ENCODE measurements at places on chromosomes 2 and 18.

DNA sequence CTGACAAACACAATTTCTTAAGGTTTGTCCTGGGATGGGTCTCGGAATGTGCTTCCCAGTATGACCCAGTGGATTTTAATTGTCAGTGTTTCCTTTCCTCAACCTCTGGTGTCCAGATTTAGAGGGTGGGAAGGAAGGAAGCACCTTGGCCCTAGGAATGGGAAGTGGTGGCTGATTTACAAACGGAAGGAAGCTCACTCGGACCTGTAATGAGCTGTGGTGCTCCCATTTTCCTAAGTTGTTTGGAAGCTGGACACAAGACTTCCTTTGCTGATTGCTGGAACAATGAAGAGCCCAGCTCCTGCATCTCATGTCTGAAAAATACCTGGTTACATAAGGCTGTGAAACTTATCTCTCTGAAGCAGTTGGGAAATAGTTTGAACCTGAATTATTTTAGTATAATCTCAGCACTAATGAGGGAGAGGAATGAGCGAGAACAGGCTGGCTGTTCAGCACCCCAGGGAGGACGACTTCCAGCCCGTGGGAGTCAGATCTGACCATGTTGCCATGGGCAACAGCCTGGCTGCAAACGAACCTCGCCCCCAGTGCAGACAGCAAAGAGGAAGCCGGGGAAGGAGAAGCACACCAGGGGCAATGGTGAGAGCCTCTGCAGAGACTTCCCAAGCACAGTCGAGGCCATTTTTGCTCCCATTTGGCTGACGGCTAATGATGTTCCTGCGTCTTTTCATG is 74.4 kb upstream of the ASB18 start:
- DNase-seq, result no peak

DNA sequence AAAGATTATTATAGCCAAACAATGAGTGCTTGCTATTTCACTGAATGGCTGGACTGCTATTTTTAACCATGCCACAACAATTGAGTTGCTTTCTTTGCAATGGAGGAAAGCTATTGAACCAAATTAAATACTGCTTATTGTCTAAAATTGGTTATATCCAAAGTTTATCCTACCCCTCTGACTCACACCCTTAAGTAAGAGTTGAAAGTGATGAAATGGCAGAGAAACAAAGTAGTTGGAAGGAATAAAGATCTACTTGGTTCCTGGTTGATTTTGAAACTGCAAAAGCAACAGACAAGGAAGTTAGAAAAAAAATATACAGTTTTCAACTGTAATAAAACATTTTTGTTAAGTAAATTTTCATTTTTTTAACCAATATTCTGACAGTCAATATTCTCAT is 47.5 kb downstream of the EML4 start:
- no peak for DNase-seq

DNA sequence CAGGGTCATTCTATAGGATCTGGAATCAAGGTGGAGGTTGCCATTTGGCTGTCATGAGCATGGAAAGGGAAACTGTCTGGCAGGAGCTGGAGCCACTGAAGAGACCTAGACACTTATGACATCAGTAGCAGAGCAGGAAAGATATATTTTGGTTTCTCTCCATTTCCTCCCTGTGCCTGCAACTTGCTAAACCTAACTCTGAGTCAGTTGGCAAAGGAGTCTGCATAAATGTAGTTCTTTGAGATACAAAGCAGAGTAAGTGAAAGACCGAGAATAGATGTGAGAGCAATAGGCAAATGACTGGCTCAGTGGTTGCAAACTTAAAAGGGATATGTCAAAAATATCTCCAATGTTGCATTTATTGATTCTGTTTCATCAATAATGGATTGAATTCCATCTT is 757.7 kb downstream of the KCNJ3 start:
- no peak for DNase-seq

- no peak for DNase-seq
Measured at GRCh38 chr18:22387364-22387763, 30.4 kb downstream of the CTAGE1 start.

DNA sequence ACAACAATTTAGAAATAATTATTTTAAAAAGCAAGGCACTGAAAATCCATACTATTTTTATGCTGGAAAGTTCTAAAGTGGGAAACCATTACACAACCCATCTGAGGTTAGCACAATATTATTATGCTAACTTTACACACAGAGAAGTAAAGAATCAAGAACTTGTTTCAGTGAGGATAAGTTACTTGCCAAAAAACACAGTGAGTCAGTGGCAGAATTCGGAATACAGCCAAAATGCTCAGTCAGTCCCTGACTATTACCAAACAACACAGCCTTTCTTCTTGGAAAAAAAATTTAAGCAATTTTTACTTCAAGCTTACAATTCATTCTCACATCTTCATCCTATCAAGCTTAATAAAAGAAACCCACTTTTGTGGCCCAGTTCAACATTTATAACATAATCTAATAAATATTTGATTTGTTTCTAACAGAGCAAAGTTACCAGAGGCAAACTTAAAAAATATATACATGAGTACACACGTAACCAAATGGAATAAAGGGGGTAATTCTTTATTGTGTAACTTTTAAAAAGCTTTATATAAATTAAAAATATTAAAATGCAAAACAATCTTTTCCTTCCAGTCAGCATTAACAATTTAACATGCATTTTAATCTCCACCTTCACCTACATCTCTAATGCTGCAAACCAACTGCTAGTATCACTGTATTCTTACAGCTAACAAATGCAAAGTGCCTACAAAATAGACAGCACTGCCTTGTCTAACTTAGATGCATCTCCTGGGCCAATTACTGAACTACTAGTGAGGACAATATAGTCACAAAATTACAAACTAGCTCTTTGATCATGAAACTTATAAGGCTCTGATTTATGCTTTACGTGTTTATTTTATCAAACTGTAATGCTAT is 55.2 kb downstream of the CCDC88A start:
- DNase-seq, result no peak

DNA sequence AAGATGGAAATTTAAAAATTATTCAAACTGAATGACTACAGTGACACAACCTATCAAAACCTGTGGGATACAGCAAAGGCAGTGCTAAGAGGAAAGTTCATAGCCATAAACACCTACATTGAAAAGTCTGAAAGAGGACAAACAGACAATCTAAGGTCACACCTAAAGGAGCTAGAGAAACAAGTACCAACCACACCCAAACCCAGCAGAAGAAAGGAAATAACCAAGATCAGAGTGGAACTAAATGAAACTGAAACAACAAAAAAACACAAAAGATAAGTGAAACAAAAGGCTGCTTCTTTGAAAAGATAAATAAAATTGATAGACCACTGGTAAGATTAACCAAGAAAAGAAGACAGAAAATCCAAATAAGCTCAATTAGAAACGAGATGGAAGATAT is 247.2 kb upstream of the ZNF804A start:
- DNase-seq, result no peak

DNA sequence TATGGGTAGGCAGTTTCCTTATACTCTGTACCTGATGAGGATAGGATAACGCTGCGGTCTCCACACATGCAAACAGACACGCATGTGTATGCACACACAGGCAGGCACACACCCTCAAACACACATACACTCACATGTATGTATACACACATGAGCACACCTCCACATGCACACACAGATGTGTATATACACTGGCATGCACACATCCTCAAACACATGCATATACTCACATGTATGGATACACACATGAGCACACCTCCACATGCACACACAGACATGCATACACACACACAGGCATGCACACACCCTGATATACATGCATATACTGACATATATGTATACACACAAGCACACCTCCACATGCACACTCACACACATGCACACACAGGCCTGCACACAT is 267.8 kb upstream of the HDAC4 start:
- no peak for DNase-seq

DNA sequence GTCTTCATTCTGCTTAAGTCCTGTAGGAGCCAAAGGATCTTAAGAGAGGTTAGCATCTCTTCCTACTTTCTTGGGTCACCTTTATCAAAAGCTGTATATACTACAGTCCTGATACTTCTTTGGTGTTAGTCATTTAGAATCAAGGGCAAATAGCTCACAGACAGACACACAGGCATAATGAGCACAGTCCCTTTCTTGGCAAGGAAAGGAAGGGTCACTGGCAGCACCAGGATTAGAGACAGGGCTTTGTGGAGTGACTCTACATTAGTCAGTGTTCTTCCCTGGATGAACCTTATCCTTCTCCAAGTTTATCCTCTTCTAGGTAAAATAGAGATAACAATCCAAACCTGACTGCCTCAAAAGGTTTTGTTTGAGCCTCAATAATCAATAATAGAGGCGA is 40.0 kb upstream of the NCKAP5 start:
- no peak for DNase-seq

DNA sequence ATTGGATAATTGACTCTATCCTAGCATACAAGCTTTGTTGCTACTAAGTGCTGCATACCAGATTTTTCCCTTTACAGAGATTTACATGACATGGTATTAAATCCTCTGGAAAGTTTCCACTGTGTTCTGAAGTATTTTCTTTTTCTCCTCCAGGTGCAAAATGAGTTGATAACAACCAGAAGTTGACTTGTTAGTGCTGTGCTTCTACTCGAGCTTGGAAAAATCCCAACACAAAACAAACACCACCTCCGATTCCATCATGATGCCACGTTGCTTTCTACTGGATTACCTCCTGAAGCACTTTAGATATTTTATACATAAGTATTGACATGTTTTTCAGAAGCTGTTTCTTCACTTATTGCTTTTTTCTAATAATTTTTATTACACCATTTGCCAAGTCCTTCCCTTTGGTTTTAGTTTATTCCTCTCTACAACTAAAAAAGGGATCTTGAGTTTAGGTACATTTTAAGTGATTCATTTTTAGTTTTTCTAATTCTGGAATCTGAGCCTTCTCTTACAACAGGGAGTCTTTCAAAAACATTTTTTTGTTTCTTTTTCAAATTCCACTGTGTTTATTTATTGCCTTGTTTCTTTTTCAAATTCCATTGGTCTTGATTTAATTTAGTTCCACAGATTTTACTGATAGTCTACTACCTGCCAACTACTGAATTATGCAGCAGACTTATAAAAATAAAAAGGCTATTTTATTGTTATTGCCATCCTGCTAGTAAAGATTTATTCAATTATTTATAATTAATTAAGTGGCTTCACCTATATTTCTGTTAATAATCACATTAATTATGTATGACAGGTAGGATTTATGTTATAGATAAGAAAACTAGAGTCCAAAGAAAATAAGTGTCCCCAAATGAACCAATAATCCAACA is 143.4 kb downstream of the PPP1R1C start:
- DNase-seq, result no peak

GRCh38 chr2:239952665-239953417 is 72.3 kb downstream of the NDUFA10 start:
- no peak for DNase-seq

DNA sequence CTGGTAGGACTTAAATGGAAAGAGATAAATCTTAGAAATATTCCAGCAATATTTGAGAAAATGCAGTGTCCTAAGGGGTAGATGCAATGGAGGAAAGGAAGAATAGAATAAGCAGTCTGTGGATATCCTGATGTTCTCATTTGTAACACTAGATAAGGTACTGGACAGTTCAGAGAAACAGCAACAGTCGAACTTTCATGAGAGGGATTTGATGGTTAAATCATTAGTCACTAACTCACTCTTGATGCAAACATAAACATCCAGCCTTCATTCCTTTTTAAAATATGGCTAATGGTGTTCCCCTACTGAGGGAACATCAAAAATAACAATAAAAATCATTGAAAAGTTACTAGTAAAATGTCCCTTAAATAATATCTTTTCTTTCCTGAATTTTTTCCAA is 211.4 kb upstream of the SLC39A10 start:
- DNase-seq, result no peak

- DNase-seq, result no peak
Measured at GRCh38 chr2:239240414-239240881, 160.4 kb downstream of the HDAC4 start.

DNA sequence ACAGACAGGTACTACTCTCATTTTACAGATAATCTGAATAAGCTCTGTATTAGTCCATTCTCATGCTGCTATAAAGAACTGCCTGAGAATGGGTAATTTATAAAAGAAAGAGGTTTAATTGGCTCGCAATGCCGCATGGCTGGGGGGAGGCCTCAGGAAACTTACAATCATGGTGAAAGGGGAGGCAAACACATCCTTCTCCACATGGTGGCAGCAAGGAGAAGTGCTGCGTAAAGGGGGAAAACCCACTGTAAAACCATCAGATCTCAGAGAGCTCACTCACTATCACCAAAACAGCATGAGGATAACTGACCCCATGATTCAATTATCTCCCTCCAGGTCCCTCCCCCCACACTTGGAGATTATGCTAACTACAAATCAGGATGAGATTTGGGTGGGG is 254.4 kb downstream of the KCNE4 start:
- no peak for DNase-seq

GRCh38 chr18:6054256-6054842 is 159.0 kb upstream of the TMEM200C start:
- DNase-seq, result no peak

GRCh38 chr18:58239879-58240278 is 195.9 kb downstream of the NEDD4L start:
- DNase-seq, result no peak

DNA sequence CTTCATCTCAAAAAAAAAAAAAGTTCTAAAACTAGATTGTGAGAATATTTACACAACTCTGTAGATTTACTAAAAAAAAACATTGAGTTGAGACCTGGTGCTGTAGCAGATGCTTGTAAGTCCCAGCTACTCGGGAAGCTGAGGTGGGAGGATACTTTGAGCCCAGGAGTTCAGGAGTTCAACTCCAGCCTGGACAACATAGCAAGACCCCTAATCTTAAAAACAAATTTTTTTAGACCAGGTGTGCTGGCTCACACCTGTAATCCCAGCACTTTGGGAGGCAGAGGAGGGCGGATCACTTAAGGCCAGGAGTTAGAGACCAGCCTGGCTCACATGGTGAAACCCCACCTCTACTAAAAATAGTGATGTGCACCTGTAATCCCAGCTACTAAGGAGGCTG is 108.9 kb downstream of the MEMO1 start:
- no peak for DNase-seq

DNA sequence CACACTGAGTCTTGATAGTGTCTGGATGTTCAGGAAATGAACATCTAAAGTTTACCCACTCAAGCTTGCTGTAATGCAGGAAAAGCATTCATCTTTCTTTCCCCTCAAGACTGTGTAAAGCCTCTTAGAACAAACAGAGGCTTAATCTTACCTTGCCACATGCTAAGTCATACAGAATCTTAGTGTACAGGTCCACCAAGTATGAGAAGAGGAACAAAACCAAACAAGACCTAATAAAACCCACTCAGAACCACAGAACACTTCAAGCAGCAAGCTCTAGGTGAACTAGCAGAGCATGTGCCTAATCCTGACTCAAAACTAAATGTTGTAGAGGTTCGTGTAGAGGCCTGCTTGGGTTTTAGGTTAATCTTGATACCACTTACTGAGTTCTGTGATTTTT is 97.6 kb downstream of the SPTBN1 start:
- DNase-seq, result no peak

- peak; percentile 22 for DNase-seq
Measured at GRCh38 chr2:207530160-207531031, 634 bp downstream of the CREB1 start.

Measured in stimulated activated CD4-positive, alpha-beta T cell treated with anti-CD3 and anti-CD28 coated beads, Interleukin-1b, Interleukin-23, amount 100 ng/mL, for 1 hour (primary cell).